ENCODE measurements at places on chromosomes 1 and 21.

GRCh38 chr1:84603223-84603622 is 29.0 kb upstream of the CTBS start:
- DNase-seq: no peak

- no peak for DNase-seq
These were observed 55.9 kb downstream of the RAP1GAP start for GRCh38 chr1:21613072-21613867.

- DNase-seq: no peak
These were observed 176.8 kb upstream of the SYT6 start for GRCh38 chr1:114330451-114330983.

- no peak for DNase-seq
These were observed 39.5 kb downstream of the PTPRC start for GRCh38 chr1:198678301-198678836.

GRCh38 chr1:77757603-77758002 is 2.0 kb downstream of the USP33 start:
- DNase-seq: no peak

DNA sequence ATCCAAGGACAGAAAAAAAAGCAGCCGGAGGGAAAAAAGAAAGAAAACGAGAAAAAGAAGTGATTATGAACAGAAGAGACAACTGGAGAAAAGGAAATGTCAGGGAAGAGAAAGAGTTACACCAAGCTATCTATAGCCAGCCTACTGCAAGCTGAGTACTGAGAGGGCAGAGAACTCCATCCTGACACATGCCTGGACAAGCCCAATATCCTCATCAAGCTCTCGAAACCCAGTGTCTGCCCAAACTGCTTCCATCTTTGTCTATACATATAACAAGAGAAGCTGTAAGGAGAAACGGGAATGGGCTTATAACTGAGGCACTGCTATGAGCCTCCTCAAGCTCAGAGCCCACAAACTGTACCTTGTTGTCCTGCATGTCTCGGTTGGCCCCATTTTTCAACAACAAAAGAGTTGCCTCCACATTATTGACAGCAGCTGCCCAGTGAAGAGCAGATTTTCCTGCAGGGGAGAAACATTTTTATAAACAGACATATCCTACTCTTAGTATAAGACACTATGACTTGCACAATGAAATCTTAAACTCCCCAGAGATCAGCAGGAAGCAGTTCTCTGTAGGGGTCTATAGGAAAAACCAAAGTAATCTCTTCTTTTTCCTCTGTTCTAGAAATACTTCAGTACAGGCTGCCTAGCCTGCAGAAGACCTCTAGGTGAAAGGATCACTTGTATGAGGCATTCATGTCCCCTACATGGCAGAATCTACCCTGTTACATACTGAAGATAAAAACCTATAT is 21.2 kb upstream of the ADAM30 start:
- DNase-seq: no peak

DNA sequence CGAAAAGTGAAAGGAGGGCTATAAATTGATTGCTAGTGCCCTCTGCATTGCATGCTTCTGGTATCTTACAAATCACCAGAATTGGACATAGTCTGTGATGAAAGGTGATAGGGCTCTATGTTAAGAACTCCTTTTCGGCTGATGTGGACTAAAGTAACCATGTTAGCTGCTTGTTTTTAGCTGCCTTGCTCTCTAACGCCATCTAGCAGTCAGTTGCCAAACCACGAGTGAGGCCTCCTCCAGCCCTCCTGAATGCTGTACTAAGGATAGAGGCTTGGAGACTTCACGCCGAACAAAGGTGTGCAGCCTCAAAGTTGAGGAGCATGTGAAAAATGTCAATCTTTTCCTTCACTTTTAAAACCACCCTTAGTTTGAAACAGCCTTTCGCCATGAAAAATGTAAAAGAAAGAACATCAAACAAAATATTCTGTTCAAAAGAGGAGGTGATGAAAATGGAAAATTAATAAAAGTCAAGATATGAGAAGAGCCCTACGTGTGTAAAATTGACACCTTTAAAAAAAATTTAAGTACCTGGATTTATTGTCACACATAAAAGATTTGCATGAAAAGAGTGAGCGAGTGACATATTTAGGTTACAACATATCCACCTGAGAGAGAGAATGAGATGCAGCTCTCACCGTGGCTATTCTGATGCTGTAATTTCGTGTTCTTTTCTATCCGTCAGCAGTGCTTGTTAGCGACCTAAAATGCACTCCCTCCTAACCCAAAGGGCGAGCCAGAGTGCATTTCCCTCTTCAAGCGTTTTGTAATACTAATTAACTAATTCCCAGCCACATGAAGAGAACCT is 8.1 kb downstream of the LRRC53 start:
- DNase-seq: no peak

DNA sequence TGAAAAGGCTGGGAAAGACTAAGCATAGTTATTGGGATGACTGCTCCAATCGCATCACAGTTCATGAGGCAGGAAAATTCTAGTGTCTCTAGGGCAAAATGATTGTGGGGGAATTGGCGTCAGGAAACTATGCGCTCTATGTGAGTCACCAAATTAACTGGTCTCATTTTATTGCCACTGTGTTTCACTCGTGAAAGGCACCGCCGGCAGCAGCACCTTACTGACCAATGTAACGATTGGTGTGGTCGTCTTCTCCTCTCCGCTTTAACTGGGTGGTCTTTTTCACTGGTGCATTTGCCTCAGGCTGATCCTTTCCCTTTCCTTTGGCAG is 83.5 kb downstream of the SPAG17 start:
- DNase-seq: no peak

DNA sequence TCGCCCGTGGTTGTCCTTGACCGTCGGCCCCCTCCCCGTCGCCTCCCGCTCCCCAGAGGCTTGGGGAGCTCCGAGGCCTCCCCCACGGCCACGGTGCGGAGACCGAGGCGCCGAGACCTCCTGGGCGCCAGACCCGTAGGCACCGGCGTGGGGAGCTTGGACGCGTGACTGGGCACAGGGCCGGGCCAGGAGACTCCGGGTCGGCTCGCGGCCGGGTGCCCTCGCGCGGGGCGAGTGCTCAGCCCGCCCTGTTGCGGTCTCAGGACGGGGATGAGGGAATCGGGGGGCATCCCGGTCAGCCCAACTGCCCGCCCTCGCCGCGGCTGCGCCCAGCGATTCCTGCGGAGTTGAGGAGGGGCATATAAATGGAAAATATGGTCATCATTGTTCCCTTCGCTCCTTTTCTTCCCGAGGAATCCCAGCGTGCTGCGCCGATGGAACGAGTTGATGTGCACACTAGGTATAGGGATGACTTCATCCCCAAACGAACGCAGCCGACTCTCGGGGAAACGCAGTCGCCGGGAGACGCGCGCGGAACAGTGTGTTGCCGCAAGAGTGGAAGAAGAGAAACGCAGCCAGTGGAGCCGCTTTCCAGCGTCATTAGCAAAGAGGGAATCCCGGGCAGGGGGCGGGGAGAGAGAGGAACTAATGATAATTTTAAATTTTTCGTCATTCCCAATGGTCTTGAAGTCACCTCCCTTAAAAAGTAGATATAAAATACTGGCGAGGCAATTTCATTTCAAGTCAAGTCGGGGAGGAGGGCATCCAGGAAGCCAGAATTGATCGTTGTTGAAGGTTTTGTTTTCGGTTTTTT is 747 bp upstream of the ENAH start:
- no peak for DNase-seq
